ENCODE measurements at places on chromosomes 6 and 20. TPM values are rescaled to one million over a fixed set of nuclear protein-coding genes. Genes with fewer than 3 reads are reported as not detected.
A peak's percentile ranks its signal among the peaks of the same experiment; 100 is the strongest.

DNA sequence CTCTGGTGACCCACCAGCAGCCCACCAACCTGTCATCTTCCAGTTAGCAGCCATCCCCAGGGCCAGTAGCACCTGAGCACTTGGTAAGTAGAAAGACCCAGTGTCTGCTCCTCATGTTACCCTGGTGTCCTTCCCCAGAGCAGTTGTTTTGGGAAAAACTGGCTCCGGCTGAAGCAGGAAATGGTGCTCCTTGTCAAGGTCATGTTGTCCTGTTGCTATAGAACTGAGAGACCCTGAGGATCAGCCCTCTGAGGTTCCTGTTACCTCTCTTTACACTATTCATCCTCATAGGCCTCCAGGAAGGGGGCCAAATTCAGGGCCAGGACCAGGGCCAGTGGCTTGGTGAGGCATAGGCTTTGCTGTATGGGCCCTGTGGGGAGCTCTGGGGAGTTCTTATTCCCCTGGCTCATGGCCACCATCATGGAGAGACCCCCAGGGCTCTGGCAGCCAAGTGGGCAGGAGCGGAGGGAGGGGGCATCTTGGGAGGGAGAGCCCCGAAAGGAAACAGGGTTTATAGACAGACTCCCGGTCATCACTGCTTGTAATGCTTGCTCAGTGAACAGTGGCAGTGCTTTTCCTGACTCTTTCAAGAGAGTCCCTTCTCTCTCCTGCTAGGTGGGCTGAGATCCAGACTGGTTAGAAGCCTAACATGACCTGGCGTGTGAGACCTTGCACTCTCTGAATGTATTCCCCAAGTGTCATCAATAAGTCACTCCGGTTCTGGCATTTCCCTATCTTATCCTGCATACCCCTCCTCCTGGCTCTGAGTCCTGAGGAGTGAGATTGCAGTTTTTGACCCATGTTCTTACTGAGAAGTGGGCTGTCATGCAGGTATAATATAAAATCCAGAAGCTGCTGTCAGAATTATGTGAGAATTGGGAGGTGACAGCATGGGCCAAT, 50.7 kb downstream of the PPARD start:
- no peaks in the 10 kb centered on the region for H3K27me3 ChIP-seq
- no peak overlapping the region for H3K27ac ChIP-seq
- H3K4me1 ChIP-seq, result peaks cover 21% of the 10 kb centered on the region
- no peak for DNase-seq

PKIB gene
- 24.6 TPM for total RNA-seq

- peaks cover 21% of the 10 kb centered on the region for H3K4me1 ChIP-seq
- no peak overlapping the region for H3K4me3 ChIP-seq
- no peak for DNase-seq
- no peak overlapping the region for H3K27ac ChIP-seq
These were observed 110.3 kb downstream of the BCAS1 start for GRCh38 chr20:53959911-53960578.

- no peaks in the 10 kb centered on the region for H3K27me3 ChIP-seq
- H3K4me3 ChIP-seq, result no peak overlapping the region
- no peak for DNase-seq
- no peaks in the 10 kb centered on the region for H3K36me3 ChIP-seq
- H3K27ac ChIP-seq, result no peak overlapping the region
These were observed 11.3 kb downstream of the MBOAT1 start for GRCh38 chr6:20200761-20201630.

GRCh38 chr20:63202021-63202420, 13.9 kb downstream of the YTHDF1 start:
- no peak for DNase-seq
- H3K36me3 ChIP-seq, result peaks cover 43% of the 10 kb centered on the region
- no peaks in the 10 kb centered on the region for H3K27me3 ChIP-seq

GRCh38 chr6:142551274-142551811, 249.5 kb downstream of the ADGRG6 start:
- no peaks in the 10 kb centered on the region for H3K27me3 ChIP-seq
- no peak overlapping the region for H3K4me3 ChIP-seq
- no peak overlapping the region for H3K27ac ChIP-seq
- peak; percentile 12 for DNase-seq
- H3K36me3 ChIP-seq, result no peaks in the 10 kb centered on the region

Data from WTC11 (cell line).